ENCODE measurements at places on chromosomes 12 and 14. TPM values are rescaled to one million over a fixed set of nuclear protein-coding genes. Genes with fewer than 3 reads are reported as not detected.

Gene MYF5
- polyA plus RNA-seq, result not detected

Gene MUCL1
- polyA plus RNA-seq, result 19.2 TPM

Gene NTF3
- polyA plus RNA-seq, result 1.6 TPM

Gene NANOG
- polyA plus RNA-seq, result 0.02 TPM

Gene TCTN2
- polyA plus RNA-seq, result 3.7 TPM

Gene CD163
- 132 TPM for polyA plus RNA-seq

Gene KCNK10
- 0.02 TPM for polyA plus RNA-seq

Gene HOXC10
- 0.14 TPM for polyA plus RNA-seq

Gene TMTC3
- polyA plus RNA-seq, result 7.5 TPM

Gene CLEC1A
- polyA plus RNA-seq, result 36.0 TPM

Gene RIMBP2
- 0.78 TPM for polyA plus RNA-seq

Gene IL26
- polyA plus RNA-seq, result 0.07 TPM

Gene C14orf132
- polyA plus RNA-seq, result 4.3 TPM

DNA sequence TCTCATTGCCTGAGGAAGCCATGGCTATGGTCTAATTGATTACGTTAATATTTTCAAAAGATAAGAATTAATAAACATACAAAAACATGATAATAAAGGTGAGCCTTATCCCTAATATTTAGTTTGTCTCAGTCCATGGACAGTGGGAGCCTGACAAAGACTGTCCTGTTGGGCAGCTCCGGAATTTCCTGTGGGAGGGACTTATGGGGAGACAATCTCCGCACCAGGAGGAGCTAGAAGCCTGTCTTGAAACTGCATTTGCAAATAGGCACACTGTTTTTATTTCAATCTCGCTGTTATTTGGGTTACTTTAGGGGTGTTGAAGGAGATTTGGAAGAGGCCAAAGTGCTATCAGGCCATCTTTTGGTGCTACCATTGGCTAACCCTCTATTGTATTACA lies 50.8 kb upstream of the ZDHHC17 start:
- DNase-seq, result no peak

DNA sequence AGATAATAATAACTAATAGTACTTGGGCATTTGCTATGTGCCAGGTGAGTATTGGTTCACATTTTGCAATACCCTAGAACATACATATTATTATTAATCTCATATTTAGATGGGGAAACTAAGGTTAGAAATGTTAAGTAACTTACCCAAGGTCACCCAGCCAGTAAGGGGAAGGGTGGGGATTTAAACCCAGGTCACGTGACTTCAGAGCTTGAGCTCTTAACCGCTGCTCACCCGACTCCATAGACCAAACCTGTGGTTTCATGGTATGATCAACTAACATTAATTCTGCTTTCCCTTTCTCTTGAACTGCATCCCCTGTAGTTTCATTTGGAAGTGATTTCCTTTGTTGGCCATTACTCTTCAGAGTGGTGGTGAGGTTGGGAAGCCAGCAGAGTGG lies 242.3 kb downstream of the NRXN3 start:
- DNase-seq, result no peak

DNA sequence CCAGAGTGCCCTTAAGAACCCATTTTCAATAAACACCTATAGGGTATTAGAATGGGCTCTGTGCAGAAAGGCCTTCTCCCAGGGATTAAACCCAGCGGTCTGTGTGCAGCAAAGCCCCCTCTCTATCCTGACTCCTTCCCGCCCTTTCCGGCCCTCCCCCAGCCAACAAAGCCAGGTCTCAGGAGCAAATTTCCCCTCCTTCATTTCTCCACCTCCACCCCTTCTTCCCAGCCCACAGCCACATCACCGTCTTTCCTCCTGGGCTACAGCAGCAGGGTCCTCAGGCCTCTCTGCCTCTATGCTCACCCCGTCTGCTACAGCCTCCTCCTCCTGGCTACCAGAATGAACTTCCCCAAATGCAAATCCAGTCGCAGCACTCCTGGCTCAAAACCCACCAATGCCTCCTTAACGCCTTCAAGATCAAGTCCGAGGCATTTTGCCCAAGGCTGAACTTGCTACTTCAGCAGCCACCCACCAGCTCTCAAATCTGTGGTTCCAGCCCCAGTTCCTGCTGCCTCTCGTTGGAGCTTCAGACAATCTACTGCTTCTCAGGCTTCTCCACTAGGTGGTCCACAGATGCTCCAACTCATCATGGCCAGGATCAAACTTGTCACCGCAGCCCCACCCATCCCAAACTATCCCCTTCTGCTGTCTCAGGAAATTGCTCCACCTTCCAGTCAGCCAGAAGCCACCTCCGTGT lies 134.8 kb downstream of the BCL11B start:
- no peak for DNase-seq

GRCh38 chr12:94262228-94263010 lies 114.0 kb downstream of the PLXNC1 start:
- DNase-seq, result peak; percentile 73

DNA sequence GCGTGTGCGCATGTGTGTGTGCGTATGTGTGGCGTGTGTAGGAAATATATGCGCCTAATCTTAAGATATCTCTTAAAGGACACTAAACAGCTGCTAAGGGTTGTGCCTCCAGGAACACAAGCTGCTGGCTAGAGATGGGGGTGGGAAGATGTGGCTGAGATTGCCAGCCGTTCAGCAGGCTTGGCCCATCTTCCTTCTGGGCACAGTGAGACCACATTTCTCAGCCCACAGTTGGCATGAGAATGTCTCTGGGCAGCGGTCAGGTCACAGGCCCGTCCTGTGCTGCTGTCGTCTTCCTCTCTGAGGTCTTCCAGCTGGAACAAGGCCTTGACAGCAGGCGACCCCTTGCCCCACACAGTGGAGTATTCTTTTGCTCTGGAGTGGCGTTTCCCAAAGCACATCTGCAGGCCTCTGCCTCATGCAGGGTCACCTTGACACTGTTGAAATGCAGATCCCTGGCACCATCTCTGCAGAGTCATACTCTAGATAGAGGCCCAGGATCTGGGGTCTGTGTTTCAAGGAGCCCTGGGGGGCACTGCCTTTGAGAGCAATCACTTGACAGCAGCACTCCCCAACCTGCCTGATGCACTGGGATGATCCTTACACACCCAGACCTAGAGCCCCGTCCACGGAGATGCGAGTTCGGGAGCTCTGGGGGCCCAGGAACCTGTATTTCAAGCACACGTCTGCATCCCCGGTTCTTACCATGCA lies 335.5 kb upstream of the SFSWAP start:
- DNase-seq, result no peak

DNA sequence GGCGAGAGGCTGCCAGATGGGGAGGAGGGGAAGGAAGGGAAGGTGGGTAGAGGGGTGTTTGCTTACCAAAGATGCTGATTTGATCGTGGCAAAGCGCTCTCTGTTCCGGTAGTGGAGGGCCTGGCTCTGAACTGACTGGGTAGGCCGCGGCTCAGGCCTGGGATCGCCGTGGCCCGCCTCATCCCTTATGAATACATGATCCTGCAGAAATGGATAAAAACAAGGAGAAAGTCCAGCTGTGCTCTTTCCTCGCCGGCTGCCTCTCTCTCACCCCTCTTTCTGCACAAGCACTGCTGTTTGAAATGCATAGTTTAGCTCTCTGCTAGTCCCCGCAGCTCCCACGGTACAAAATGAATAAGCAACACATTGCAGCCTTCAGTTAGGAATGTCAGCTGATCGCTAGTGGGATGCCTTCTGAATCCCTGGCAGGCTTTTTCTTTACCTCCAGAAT lies 53.8 kb downstream of the PEBP1 start:
- DNase-seq, result no peak

GRCh38 chr14:70807898-70808415 lies 1.4 kb downstream of the MAP3K9 start:
- DNase-seq, result no peak

GRCh38 chr12:85275374-85275773 lies 4.6 kb upstream of the ALX1 start:
- no peak for DNase-seq

GRCh38 chr14:96725232-96725631 lies 72.0 kb upstream of the VRK1 start:
- no peak for DNase-seq

DNA sequence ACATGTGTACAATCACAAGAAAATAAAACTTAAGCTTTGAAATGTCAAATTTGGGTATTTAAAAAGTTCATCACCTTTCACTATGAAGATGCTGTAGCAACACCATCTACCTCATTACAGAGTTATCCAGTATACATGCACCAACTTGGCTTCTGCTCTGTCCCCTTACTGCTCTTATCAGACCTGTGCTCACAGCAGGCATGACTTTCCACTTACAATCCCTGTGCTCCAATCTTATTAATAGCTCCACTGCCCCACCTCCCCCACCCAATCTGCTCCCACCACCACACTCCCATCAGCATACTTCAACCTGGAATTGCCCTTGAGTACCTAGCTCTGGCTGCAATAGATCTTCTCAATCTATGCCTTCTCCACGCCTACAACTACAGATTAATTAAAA lies 13.3 kb downstream of the GALC start:
- no peak for DNase-seq

DNA sequence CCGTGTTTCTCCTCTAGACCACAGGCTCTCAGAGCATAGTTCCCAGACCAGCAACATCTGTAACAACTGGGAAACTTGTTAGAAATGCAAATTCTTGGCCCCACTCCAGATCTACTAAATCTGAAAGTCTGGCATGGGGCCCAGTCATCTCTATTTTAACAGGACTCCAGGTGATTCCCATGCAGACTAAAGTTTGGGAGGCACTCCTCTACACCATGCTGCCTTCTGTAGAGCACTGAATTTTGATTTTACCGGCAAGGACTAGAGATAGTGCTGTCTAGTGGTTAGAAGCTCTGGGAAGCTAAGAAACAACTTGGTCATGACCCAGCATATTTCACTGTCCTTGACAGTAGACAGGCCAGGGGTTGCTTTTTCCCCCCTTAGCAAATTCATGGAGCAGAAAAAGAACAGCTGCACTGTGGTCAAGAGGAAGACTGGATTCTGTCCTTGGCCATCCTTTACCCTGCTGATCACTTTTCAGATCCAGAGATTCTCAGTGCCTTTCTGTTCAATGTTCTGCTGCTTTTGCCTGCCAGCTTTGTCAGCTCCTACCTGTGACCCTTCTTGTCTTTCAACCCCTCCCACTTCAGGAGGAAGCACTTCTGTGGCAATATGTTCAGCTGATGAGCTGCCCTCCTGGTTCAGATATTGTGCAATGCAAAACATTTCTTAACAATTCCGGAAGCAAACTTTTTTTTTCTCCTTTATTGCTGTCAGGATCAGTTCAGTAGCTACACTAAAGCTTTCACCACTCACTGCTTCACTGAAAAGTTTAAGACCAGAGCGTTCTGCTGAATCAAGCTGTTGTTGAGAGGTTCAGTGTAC lies 133.8 kb upstream of the NUDT4 start:
- peak; percentile 21 for DNase-seq

GRCh38 chr12:110762891-110763290 lies 20.2 kb upstream of the PPP1CC start:
- no peak for DNase-seq

DNA sequence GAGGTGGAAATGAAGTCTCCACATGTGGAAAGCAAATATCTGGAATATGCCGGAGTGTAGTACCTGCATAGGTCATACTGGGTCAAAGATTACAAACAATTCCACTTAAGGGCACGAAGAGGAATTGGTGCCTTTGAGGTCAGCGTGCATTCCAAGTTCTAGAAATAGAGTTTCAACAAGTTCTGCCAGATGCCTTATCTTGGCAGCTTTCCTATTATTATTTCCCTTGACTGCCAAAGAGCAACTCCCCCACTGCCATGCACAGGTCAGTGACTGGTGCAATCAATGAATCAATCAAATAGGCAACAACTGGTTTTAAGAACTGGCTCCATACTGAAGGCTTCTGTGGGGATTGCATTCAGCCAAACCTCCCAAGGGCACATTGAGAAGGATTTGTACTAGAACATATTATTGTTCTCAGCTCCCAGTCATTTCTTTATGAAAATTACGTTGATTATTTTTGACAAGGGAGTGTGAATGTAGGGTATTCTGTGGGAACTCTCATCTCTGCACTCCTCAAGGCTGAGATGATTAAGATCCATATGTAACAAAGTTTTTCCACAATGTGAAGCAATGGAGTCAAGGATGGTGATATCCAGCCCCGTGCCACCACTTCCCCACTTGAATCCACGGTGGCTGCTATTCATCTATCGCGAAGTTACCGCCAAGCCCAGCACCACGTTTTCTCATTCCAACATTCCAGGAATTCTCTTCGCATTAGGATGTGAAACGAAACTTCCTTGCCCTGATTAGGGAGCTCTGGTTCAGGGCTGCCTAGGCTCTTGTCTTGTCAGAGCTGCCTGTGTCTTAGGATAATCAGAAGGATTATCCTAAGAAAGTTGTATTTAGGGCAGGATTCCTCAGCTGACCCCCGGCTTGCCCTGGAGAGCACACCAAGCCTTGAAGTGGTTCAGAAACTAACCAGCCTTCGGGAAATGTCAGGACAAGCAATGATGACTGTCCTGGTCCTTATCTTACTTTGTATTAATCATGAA lies 115.1 kb upstream of the PCED1B start:
- DNase-seq, result no peak

DNA sequence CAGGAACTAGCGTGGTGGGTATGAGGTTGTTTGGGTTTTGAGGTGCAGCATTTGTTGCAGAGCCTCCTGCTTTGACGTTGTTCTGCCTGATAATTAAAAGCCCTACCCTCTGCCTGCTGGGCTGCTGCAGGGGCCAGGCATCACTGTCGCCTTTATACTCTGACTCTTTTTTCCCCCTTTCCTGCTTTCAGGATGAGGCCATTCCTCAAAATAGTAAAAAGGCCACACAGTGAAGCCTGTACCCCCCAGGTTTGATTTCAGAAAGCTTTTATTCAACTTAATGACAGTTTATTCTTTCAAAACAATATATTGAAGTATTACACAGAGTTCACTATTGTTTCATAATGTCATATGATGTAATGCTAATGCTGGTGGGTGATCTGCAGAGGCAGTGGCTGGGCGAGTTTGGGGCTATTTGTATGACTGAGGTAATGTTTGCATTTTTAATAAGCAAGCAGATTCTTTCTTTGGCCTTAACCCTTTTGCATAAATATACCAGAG lies 9.1 kb downstream of the BORCS5 start:
- no peak for DNase-seq

DNA sequence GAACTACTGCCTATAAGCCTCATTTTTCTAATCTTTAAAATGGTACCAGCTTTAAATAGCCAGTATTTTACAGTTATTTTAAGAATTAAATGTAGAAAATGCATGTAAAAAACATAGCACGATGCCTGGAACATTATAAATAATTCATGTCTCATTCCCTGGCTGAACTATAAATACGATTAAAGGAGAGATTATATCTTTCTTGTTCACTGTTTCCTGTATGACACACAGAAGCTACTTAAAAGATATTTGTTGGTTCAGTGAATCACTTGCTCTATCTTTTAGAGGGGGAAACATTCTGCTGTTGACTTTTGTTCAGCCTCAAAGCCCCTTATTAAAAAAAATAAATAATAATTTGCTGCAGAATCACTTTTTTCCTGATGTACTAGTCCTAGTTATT lies 406.9 kb downstream of the LRFN5 start:
- no peak for DNase-seq

- DNase-seq, result no peak
Measured at GRCh38 chr14:29757711-29758233, 169.9 kb downstream of the PRKD1 start.

GRCh38 chr14:43471595-43471994 lies 1035.5 kb downstream of the FSCB start:
- no peak for DNase-seq

- DNase-seq, result no peak
Measured at GRCh38 chr14:102893452-102893851, 29.0 kb upstream of the AMN start.

Measured in thymus (tissue), 14 donors.